ENCODE measurements at places on chromosomes 4 and X.

DNA sequence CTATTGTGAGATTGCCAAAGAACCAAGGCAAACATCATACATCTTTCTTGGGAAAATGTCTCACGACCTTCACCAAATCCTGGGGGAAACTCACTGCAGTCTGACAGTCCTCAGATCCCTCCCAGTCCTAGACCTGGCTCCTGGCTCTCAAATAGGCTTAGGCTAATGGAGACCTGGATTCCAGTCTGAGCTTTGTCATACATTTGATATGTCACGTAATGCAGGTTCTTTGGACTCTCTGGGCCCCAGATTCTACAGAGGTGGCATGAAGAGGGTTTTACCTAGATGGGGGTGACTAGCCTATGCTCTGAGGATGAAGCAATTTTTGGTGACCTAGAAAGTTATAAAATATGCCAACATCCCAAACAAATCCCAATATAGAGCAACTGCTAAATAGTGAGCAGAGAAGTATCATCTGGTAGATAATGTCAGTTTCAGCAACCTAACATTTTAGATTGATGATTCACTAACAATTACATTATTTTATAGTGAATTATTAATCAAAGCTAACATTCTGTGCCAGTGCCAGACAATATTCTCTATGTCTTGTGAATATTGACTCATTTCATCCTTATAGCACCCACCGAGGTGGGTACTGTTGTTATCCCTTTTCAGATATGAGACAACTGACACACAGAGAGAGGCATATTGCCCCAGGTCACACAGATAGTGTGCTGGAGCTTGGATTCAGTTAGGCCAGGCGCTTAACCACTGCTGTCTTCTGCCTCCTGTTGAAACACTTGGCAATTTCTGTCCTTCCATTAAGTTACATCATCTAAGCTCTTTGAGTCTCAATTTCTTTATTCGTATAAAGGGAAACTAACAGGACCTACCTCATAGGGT is 195.4 kb upstream of the MAMLD1 start:
- no peak for DNase-seq

DNA sequence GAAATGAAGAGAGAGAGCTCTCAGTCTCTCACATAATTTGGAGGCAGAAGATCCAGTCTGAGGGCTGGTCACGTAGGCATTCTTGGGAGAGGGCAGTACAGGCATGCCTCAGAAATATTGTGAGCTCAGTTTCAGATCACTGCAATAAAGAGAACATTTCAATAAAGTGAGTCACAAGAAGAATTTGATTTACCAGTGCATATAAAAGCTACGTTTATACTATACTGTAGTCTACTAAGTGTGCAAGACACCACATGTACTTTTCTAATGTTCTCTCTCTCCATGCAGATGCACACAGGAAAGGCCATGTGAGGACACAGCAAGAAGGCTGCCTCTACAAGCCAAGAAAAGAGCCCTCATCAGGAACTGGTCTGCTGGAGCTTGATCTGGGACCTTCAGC is 583.5 kb upstream of the FAT1 start:
- no peak for DNase-seq

DNA sequence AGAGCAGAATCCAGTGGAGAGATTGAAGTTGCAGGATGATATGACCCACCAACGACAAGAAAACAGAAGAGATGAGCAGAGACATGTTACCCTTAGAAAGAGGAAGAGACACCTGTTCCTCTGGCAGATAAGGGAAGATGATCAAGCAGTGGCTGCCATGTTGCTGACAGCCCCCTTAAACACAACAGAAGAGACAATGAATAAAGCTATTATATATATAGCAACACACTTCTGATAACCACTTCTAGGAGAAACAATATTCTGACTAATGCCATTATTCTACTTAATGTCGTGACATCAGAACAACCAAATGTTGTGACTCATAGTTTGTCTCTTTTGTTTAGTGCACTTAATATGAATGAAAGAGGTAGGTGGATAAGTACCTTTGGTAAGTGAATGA is 44.9 kb downstream of the SH3RF1 start:
- DNase-seq: no peak

DNA sequence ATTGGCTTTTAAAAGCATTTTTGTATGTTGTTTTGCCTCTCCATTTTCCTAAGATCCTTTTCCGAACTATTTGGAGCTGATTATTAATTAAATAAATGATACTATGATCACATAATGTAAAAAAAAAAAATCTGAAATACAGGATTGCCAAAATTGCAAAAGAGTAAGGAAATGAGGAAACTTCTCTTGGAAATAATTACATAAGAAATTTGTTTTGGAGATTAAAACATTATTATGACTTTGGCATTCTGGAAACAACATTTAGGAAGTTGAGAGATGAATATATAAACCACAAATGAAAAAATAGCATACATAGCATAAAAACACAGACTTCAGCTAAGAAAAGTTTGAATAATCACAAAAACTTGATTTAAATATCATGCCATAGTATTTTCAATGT is 33.5 kb downstream of the PF4 start:
- DNase-seq: no peak

- DNase-seq: no peak
Measured at GRCh38 chr4:76570141-76570973, 135.3 kb downstream of the SHROOM3 start.

- DNase-seq: no peak
Measured at GRCh38 chr4:1378559-1379231, 27.5 kb downstream of the NKX1-1 start.

DNA sequence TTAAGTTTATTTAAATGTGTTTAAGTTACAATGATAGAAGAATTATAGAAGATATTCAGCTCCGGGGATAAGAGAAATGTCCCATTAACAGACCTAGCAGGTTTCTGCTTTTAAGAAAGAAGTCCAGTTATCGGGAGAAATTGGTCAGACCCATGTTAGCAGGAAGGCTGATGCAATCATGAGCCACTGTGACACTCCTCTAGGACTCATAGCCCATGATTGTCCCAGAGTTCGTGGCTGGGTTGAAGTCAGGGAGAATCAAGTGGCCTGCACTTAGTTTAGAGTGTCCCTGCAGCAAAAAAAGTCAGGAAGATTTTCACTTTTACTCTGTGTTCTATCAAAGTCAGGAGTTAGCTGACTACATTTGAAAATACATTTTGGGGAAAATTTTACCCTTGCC is 72.0 kb downstream of the TMEM144 start:
- DNase-seq: no peak

GRCh38 chr4:48064349-48064748 is 47.8 kb downstream of the NIPAL1 start:
- no peak for DNase-seq

- no peak for DNase-seq
Measured at GRCh38 chrX:129726307-129727111, 12.3 kb upstream of the XPNPEP2 start.

DNA sequence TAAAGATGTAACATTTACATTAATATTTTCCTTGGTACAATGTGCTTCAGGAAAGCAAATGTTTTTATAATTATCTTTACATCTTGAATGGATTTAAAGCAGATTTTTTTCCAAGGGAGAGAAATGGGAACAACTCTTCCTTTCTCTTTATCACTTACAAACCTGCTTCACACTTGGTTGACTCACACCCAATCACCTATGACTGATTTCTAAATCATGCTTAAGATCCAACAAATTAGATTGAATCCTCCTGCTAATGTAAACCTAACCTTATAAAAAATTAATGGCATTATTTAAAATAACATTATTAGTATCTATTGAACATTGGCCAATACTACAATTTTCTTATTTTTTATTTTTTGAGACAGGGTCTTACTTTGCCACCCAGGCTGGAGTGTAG is 127.1 kb downstream of the INPP4B start:
- DNase-seq: no peak

GRCh38 chr4:41212616-41213203 is 1.6 kb downstream of the APBB2 start:
- DNase-seq: no peak

Measured in BJ (cell line).